ENCODE measurements at places on chromosomes 1 and 21. TPM values are rescaled to one million over a fixed set of nuclear protein-coding genes. Genes with fewer than 3 reads are reported as not detected.

Gene GPX7
- total RNA-seq = 15.9 TPM

DNA sequence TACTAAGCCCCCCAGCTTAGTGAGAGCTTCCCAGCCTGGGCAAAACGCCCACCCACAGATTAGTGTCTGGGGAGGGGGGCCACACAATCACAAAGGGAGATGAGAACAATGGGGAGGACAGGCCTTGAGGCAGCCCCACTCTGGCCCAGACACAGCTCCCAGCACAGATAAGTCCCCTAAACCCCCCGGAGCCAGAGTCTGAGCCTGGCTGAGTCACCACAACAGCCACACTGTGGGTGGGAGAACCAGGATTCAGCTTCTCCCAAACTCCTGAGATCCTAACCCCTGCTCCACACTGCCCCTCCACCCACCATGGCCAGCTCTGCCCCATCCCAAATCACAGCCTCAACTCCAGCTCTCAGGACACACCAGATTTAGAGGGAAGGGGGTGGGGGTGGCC lies 4.2 kb downstream of the NECTIN4 start:
- DNase-seq = no peak

- no peak for DNase-seq
These were observed 330.7 kb upstream of the DPYD start for GRCh38 chr1:98251497-98251896.

DNA sequence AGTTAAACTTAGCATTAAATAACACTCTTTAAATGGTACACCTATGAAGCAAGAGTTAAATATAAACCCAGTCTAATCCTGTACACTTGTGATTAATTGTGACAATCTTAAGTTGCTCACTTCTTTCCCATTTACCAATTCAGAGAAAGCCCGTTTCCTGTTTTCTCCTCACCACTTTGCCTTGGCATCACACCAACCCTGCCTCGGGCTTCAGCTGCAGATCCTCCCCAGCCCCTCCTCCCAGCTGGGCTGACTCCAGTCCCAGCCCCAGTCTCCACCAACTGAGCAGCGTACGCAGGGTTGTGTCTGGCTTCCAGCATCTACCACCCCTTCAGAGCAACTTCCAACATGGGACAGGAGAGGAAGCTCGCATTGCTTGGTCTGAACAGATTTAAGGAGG lies 4.1 kb downstream of the PYCR2 start:
- DNase-seq = no peak

GRCh38 chr1:215458104-215458503 lies 109.0 kb upstream of the KCTD3 start:
- DNase-seq = no peak

GRCh38 chr1:26102526-26102925 lies 9.1 kb upstream of the PDIK1L start:
- DNase-seq = no peak

Gene SPRR1A
- total RNA-seq = not detected

DNA sequence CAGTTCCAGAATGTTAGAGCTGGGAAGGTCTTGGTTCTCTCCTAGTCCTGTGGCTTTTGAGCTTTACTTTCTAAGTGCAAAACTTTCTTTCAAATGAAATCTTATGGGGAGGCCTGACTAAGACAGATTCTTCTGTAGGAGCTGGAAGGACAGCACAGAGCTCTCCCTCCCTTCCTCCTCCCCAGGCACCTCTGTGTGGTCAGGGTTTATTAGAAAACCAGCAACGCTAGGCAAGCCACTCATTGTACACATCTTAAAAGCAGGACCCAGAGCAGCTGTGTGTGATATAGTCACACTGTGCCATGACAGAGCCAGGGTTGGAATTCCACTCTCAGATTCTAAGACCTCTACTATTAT lies 241.1 kb upstream of the RAB4A start:
- DNase-seq = no peak

Gene KRTAP13-2
- not detected for total RNA-seq

Gene ADGRB2
- total RNA-seq = 10.5 TPM

All from tibial nerve (tissue), 4 donors.